ENCODE measurements at places on chromosomes 7 and 10.

- DNase-seq = no peak
Observed at GRCh38 chr10:26555719-26556368, 117.7 kb downstream of the APBB1IP start.

- DNase-seq = no peak
Observed at GRCh38 chr7:133003052-133003910, 78.6 kb downstream of the CHCHD3 start.

- no peak for DNase-seq
Observed at GRCh38 chr10:44864051-44864450, 47.1 kb upstream of the TMEM72 start.

DNA sequence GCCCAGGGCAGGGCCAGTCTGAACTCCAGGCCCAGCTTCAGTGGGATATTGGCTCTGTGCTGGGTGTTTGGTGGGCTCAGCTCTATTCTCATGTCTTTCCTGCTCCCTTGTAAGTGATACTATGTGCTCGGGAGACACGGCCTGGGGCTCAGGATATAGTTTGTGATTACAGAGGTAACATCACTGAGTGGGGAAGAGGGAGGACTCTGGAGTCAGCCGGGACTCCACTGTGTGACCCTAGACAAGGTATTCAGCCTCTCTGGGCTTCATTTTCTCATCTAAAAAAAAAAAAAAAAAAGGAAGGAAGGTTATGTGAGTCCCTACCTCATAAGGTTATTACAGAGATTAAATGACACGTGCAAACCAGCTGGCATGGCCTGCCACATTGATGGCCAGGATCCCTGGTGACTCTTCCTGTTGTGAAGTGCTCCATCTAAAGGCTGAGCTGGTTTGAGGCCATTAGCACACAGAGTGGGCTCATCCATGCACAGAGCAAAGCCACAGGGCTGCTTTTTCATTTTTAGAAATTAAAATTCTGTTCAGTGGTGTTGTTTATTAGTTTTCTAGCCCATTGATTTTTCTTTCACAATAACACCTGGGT lies 15.7 kb downstream of the SLC13A4 start:
- DNase-seq = no peak

DNA sequence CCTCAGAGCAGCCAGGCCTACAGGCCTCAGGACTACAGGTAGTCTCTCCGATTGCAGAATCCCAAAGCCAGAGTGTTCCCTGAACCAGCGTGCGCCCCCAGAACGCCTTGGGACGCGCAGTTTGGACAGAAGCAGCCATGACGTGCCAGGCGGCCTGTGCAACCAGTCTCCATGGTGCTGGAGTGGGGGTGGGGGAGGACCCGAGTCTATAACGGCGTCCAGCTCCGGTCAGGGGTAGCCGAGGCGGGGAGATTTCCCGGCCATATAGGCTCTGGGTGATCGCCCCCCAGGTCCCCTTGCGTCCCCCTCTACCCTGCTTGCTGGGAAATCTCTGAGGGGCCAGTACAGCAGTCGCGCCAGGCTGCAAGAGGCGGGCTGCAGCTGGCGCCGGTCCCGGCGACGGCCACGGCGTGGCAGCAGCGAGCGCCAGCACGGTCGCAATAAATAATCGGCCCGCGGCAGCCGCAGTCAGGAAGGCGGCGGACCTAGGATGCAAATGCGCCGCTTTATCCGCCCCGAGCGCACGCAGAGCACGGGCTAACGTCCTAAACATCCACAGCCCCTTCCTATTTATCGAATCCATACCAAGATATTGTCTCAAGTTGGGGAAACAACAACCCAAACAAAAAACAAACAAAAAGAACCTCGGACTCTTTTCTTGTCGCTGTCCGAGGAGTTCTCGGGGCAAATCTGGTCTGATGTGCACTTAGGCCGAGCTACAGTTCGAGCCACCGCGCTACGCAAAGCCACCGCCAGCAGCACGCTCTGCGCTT lies 1.6 kb downstream of the HOXA3 start:
- DNase-seq = no peak

DNA sequence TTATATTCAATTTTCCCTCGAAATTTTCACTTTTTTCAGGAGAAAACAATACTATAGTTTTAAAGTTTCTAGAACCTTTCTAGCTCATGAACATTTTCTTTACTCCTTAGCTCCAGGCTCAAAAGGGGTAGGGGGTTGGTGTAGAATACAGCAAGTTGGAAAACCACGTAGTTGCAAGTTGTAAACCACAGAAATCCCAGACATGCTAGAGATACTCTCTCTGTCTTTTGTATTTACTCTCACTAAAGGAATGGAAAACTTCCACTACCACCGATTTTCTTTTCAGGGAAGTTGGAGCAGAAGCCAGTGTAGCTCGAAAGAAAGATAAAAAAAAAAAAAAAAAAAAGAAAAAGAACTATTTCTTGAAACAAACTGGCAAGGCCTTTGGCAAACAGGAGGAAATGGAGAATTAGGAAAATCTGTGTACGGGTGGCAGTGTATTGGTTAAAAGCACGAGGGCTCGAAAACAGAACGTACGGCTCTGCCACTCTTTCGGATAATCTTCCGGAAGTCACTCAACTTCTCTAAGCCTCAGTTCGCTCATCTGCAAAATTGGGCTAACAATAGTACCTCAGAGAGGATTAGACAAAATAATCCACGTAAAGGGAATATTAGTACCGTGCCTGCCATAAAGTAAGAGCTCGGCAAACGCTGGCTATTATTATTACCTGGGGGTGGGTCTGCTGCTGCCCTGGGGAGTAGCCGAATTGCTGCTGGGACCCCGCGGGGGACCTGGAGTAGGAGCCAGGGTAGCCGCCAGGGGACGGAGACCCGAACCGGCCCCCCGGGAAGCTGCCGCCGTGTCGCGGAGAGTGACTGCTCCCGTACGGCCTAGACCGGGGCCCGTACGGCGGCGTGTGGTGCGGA lies 628 bp downstream of the MPLKIP start:
- no peak for DNase-seq

DNA sequence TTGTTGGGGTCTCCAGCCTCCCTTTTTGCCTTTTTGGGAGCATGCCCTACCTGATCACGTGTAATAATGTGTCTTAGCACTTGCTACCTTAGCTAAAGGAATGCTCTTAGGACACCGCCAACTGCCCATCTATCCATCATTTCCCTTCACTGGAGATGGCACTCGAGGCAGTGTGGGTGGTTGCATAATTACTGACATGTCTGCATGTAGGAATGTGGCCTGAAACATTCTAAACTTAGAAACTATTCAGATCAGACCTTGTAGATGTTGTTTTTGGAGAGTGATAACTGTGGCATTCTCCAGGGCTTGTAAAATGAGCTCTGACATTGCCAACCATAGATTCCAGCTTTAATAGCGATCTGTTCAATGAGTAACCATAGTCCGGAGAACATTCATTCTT lies 365.8 kb downstream of the BBS9 start:
- DNase-seq = no peak

DNA sequence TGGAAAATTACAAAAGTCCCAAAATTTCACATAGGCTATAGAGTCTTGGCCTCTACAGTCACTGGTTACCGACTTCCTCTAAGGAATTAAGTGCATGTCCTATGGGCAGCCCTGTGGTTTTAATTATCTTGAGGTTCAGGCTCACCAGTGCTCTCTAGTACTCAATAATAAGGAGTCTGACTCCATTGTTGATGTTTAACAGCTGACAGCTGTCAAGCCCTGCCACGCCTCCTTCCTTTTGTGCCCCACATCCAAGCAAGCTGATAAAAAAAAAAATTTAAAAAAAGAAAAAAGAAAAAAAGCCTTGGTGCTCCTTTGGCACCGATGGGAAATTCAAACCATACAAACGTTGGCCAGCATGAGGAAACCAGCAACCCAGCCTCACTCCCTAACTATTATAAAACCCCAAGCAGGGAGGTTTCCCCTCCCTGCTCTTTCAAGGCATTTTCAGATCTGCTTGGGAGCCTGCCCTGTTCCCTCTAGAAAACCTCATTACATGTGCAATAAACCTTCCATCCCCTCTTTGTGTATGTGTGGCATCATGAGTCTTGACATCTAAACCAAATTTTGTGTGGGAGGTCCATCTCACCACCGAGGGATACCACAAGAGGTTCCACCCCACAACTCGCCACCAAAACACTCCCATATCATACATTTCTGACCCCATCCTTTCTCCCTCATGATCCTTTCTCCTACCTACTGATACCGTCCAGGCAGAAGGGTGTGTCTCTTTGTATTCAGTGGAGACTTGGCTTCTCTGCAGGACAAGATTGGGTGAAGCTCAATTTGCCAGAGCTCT lies 70.9 kb upstream of the CCDC71L start:
- no peak for DNase-seq

DNA sequence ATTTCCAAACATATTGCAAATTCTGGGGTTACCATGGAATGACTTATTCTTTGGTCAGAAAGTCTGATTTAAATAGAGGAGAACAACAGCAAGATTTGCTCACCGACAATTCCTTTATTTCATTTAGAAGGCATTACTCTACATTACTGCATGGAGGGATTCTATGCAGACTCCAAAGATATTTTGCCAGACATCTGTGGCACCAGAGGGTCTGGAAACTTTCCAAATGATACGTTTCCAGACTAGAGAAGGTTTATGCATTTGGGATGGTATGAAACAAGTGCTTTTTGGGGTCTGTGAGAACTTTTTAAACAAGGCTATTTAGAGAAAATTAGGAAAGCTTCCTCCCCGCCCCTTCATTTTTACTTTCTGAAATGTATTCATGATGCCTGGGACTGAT lies 125.3 kb downstream of the SAMD9 start:
- DNase-seq = no peak

GRCh38 chr10:93376372-93377293 lies 105.5 kb downstream of the MYOF start:
- DNase-seq = peak; percentile 25

DNA sequence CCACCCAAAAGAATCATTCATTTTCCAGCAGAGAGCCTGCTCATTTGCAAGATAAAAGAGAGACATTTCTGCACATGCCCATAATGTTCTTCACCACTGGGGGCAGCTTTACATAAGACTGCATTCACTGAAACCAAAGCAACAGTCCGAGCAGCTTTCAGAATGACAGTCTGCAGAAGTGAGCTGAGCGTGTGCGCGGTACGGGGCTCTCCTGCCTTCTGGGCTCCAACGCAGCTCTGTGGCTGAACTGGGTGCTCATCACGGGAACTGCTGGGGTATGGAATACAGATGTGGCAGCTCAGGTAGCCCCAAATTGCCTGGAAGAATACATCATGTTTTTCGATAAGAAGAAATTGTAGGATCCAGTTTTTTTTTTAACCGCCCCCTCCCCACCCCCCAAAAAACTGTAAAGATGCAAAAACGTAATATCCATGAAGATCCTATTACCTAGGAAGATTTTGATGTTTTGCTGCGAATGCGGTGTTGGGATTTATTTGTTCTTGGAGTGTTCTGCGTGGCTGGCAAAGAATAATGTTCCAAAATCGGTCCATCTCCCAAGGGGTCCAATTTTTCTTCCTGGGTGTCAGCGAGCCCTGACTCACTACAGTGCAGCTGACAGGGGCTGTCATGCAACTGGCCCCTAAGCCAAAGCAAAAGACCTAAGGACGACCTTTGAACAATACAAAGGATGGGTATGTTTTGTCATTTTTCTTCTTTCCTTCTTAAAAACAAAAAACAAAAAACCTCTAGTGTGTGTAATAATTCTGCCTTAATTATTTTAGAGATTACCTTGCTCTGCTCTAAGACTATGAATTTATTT lies at the start of gene LRRTM3:
LRRTM3 (plus strand) TSS at position 141 of the 820 bp plus-strand sequence.
- no peak for DNase-seq

DNA sequence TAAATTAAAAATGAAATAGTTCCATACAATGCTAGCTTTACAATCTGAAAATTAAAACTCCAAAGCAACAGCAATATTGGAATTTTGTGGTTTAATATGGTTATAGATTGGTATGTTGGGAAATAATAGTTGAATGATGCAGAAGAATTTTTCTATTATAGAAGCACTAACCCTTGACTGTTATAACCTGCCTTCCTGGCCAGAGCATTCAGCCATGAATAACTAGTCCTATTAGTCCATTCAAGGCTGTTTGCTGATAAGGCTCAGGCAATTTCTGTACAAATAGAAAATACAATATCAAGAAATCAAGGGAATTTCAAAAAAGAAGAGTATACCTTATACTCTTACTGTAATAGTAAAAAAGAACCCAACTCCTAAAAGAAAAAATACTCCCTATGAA lies 101.6 kb upstream of the SP4 start:
- DNase-seq = no peak

- DNase-seq = no peak
Observed at GRCh38 chr7:2259480-2259879, 17.5 kb downstream of the NUDT1 start.

GRCh38 chr10:113613427-113613826 lies 50.4 kb downstream of the NRAP start:
- DNase-seq = no peak

GRCh38 chr7:25240340-25240739 lies 12.1 kb upstream of the NPVF start:
- DNase-seq = no peak

- no peak for DNase-seq
Observed at GRCh38 chr7:97008275-97008917, 3.0 kb downstream of the DLX6 start.

DNA sequence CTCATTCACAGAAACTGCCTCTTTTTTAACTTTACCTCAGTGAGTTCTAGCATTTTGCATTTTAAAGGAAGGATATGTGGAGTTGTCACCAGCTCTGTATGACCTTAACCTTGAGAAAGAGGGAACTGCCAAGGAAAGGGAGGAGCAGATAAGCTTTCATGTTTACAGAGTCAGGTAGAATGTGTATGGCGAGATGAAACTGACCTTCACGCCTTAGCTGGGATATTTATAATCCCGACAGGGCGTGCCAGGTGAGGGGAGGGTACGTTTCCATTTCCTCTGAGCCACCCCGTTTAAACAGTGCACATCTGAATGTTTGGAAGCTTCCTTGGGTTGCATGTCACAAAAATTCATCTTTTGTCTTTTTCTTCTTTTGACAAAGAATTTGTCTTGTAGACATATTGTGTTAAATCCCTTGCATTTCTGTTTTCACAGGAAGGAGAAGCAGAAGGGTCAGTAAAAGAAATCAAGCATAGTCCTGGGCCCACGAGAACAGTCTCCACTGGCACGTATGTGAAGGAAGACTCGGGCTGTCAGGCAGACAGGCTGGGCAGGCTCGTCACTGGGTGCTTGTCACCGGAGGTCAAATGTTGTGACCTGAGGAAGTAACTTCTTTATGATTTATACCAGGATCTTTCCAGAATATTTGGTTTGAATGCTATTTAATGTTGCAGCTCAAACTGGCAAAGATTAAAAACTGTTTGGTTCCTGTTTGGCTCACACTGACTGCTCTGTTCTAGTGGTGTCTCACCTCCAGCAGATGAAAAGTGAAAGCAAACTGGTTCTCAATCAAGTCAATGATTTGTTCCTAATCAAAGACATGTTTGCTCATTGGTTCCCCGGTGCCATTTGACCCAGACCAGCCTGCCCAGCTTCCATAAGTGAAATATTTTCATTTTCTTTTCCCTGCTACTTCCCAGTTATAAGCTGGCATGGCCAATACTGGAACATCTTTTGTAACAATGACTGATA lies 16.2 kb downstream of the OPTN start:
- no peak for DNase-seq

GRCh38 chr7:23012908-23013714 lies 819 bp downstream of the HYCC1 start:
- no peak for DNase-seq

DNA sequence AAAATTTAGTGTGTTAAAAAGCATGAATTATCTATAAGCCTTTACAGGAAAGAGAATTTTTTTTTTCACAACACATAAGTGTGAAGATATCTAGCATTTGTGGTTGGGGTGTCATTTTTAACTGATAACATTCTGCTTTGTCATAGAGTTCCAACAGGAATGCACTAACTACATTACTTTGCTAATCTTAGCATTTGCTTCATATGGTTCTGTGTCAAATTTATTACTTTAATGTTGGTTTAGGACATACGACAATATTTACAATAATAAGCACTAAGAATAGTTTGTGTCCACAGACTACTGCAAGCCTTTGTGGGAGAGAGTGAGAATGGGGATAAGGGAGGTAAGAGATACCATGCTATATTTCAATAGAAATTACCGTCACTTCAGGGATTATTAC lies 40.6 kb upstream of the MAGI2 start:
- no peak for DNase-seq
